ENCODE measurements at places on chromosomes 4 and X.

- DNase-seq: no peak
Observed at GRCh38 chr4:40405193-40405592, 70.1 kb downstream of the CHRNA9 start.

DNA sequence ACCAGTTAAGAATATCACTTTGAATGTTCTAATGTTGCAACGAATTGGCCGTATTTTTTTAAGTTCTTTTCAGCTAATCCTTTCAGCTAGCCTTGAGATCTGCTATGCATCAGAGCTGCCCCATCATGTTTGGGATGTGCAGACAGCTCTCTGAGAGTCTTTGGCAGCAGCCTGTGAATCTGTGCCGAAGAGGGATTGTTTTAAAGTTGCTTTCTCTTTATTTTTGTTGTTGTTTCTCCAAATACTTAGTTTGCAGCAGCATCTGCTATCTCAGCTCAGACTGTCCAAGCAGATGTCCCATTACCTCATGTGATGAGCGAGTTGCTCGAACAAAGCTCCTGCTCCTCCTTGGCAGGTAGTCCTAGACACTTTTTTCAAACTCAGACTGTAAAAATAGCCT, 1002.5 kb upstream of the INTU start:
- DNase-seq: no peak

DNA sequence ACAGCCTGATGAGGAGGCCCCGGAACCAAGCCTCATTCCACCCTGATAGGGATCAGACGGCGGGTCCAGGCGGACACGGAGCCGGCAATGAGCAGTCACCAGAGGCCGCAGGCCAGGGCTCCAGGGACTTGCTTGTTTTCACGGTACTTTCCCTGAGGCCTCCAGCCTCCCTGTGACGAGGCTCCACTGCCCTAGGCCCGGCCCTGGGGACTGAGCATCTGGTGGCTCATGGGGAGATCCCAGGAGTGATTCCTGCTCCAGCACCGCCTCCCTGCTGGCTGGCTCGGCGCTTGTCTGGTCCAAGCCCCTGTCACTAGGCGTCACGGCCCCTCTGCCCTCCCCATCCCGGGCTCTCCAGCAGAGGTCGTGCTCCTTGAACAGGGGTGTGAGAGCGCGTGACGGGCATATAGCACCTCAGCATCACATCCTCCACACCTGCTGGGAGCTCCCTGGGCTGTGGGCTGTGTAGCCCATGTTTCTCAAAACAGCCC, 14.1 kb downstream of the HTRA3 start:
- DNase-seq: no peak

- DNase-seq: no peak
Observed at GRCh38 chrX:42289492-42290385, 366.4 kb upstream of the CASK start.

DNA sequence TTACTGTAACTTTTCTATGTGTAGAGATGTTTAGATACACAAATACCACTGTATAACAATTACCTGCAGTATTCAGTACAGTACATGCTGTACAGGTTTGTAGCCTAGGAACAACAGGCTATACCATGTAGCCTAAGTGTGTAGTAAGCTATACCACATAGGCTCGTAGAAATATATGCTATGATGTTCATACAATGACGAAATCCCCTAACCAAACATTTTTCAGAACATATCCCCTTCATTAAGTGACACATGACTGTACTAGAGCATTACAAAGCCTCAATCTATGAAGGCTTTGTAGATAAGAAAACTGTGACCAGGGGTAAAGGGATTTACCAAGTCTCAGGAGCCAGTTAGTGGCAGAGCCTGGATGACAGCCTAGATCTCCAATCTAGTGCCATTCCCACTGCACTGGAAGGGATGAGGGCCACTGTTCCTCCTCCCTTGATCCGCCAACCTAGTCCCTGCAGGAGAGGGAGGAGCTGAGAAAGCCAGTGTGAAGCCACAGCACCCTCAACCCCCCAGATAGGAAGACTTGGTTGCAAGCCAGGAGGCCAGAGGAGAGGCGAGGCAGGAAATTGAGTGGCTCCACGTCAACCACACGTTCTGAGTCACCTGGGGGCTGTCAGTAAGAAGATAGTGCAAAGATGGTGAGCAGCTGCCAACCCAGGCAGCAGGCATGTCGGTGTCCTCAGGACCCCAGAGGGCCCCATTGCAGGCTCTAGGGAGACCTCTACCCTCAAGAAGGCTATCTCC, 227.7 kb downstream of the BCOR start:
- DNase-seq: peak; percentile 60

- no peak for DNase-seq
Observed at GRCh38 chrX:148049441-148049840, 68.3 kb downstream of the FMR1NB start.

- no peak for DNase-seq
Observed at GRCh38 chr4:24063731-24064130, 173.9 kb upstream of the PPARGC1A start.
